Panc1 (cell line): ENCODE measurements at places on chromosomes 12 and 14.

- no peak for DNase-seq
Measured at GRCh38 chr12:78189656-78190055, 359.0 kb downstream of the NAV3 start.

DNA sequence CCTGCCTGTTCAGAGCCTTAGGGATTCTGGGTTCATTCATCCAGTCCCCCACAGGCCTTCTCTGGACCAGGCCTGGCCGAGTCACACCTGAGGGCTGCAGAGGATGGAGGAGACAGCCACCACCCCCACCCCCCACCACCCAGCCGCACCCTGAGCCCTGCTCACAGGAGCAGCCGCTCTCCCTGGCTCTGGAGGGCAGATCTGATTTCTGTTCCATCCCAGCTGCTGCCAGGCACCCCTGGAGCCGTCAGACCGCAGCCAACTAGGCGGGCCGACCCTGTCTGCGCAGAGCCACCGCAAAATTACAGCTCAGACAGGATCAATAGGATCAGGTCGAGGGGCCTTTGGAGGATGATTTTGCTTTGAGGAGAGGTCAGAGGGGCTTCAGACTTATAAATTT is 154.6 kb upstream of the MYL2 start:
- no peak for DNase-seq

DNA sequence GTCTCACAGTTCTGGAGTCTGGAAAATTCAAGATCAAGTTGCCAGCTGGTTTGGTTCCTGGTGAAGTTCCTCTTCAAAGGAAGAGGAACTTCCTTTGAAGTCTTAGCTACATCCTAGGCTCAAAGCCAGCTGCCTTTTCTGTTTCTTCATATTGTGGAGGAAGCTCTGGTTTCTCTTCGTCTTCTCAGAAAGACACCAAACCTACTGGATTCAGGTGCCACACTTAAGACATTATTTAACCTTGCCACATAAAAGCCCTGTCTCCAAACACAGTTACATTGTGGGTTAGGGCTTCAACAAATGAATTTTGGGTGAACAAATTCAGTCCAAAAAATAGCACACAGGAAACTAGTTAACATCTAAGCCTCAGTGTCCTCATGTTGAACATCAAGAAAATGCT is 1019.8 kb downstream of the GALC start:
- no peak for DNase-seq

- DNase-seq, result no peak
Measured at GRCh38 chr12:115461401-115461800, 777.4 kb upstream of the TBX3 start.

GRCh38 chr14:104367866-104368750 is 211.5 kb upstream of the C14orf180 start:
- DNase-seq, result no peak

DNA sequence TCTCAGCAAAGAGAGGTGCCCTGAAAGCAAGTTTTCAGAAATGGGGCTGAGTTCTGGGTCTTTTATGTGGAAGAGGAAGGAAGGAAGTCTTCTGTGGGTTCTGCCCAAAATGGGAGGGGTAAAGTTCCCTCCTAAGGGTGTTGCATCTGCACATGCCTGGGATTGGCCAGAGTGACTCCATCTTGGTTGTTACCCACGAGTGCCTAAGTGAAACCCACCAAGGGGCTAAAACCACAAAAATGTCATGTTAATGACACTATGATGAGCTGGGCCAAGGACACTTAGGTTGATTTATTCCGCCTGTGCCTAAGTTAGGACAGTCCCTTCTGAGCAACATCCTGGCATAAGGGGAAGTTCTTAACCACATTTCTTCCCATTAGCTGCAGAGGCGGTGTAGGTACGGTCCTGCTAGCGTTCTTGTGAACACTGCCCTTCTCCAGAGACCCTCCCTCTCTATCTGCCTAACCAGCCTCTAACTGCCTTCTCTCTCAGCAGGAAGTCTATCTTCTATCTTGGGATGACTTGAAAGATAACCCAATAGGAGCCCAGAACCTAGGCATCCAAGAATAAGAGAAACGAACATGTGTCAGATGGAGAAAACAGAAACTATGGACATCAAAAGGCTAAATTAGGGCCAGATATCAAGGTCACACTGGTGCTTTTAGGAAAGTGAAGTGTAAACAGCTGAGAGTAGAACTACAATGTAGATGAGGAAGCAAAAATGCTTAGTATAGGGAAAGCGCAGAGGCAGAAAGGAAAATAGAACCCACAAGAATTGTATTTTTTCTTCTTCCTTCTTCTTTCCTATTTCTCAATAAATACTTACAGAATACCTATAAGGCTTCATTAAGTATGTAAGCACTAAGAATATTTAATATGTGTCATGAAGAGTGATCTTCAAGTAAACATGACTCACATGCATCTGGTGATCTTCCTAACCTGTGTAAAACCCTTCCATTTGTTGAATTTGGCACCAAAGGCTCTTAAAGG is 104.2 kb upstream of the AMN1 start:
- no peak for DNase-seq

- no peak for DNase-seq
Measured at GRCh38 chr12:93415723-93416464, 25.9 kb downstream of the UBE2N start.

DNA sequence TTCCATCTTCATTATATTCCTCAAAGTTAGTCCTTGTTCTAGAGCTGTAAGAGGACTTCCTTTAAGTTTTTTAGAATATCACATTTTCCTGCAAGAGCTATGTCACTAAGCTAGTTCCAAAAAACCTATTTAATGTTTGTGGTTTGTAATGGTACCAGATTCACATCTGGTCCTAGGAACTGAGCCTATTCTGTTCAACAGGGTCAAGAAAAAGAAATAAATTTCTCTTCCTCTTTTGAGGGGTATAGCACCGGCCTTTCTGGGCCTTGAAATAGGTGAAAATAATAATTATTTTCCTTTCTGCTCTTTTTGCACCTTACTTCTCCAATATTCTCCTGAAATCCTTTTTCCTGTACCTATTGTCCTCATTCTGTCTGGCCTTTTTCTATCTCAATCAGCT is 3.6 kb upstream of the STXBP6 start:
- DNase-seq, result no peak

DNA sequence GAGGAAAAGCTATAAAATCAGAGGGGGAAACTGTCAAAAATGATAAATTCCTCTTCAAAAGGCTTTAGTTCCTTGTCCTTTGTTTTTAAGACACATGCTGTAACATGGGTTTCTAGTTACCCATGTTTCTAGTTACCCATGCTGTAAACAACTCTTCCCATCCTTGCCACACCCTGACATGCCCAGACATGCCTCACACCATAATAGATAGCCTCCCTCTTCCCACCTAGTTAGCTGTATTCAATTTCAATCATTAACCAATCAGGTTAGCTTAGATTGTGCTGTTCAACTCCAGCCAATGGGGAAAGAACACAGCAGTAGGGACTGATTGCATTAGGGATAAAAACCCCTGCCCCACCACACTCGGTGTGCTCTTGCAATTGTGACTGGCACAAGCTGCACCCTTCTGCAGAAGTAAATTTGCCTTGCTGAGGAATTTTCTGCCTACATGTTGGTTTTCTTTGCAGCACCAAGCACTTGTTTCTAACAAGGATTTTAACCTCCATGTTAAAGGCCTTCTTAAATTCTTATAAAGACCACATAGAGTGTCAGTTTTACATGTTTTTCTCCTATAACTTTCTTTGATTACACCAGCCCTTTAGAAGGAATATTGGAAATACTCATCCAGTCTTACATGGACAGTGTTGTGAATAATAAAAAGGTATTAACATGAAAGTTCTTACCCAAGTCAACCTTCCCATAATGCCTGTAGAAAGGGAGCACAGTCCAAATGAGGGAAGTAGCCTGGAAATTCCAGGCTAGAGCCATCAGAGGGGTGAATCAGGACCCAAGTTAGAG is 32.5 kb upstream of the LALBA start:
- no peak for DNase-seq

DNA sequence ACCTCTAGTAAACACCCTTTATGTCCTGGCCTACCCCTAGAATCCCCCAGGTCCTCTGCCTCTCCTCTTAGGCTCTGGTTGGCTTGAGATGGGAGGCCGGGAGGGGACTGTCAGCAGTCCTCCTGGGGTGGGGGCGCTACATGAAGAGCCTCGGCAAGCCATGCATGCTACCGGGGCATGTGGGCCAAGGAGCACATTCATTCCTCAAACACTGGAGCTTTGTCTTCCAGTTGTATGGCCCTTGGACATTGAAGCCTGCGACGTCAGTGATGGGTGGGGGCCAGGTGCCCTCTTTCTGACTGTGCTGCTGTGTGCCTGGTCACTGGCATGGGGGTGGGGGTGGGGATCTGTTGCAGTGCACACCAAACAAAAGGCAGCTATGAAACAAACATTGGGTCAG is 15.8 kb upstream of the CELA1 start:
- no peak for DNase-seq

GRCh38 chr12:104329707-104330532 is 26.4 kb downstream of the EID3 start:
- DNase-seq, result no peak

DNA sequence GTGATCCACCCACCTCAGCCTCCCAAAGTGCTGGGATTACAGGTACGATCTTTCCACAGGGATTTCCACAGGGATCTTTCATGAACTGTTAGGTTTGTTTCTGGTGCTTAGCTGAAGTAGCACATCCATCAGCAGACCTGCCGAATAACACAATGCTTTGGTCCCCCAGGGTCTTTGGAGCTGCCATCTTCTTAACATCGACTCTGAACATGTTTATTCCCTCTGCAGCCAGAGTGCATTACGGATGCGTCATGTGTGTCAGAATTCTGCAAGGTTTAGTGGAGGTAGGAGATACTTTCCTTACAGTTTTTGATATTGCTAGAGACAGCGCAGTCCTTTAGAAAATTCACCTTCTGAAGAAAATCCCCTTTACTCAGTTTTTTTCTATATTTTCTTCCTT is 36.3 kb downstream of the SLC17A8 start:
- no peak for DNase-seq

DNA sequence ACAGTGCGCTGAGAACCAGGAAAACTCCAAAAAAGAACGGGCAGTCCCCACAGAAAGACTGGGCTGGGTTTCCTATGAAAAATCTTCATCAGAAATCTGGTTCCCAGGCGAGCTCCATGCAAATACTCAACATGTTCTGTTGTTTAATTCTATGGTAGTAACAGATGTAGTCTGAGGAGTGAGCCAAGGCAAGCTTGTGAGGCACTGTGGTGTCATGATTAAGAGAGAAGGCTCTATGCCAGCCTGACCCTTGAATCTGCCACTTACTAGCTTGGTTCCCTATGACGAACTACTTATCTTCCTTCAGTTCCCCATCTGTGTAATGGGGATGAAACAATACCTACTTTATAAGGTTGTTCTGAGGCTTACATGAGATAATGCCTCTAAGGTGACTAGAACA is 10.7 kb downstream of the POMT2 start:
- no peak for DNase-seq

- no peak for DNase-seq
Measured at GRCh38 chr12:32809196-32809595, 53.5 kb upstream of the YARS2 start.

DNA sequence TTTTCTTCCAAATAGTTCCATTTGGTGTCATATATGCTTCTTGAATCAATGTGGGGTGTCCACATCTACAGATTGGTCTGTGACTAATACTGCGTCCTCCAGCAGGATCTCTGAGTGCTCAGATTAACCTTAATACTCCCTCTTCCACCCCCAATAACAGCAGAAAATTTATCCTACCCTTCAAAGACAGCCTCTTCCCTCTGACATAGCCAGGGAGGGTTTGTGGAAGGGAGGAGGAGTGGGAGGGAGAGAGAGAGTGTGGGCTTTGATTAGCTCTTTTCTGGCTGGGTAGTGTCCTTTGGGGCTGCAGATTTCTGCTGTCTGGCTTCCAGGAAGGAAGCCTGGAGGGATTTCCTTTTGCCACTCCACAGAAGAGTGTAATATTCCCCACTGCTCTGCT is 220.7 kb downstream of the TTC6 start:
- no peak for DNase-seq

DNA sequence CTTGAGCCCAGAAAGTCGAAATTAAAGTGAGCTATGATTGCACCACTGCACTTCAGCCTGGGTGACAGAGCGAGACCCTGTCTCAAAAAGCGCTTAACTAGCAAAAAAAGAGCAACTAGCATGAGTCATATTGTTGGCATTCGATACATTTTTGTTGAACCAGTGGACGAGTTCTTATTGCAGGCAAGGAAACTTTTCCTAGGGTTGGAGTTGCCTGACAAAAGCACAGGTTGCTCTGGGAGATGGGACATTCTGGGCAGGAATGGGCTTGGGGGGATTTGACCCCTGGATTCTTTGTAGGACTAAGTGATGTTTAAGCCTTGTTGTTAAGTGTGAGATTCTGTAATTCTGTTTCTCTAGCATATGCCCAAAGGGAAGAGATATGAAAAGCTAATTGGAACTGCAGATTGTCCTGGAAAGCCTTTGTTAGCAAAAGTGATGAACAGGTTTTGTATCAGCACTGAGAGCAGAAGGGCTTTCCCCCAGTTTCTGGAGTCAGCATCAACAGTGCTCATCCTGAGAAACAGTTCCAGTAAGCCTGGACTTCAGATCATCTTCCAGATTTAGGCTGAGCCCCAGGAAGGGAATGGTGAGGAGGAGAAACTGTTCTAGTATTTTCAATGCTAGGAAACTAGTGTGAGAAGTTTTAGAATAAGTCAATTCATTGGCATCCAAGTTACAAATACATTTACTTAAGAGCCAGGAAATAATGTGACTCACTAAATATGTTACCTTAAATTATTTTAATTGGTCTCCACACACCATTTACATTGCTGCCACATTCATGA is 123.1 kb downstream of the SRGAP1 start:
- DNase-seq, result no peak

DNA sequence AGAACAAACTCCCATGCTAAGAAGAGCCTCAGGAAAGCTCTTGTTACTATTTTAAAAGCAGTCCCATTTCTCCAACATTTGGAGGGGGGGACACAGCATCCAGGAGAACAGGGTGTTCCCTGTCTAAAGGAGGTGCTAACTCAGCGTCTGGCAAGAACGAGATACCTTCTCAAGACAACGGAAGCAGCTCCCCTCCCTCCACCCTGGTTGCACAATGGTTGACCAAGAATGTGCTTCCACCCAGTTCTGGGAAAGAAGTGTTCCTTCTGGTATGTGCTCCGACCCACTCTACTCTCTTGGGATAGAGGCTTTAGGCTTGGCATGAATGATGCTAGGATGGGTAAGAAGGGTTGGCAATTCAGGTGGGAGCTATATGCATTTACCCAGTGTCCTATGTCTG is 1.5 kb upstream of the KRT6A start:
- no peak for DNase-seq

DNA sequence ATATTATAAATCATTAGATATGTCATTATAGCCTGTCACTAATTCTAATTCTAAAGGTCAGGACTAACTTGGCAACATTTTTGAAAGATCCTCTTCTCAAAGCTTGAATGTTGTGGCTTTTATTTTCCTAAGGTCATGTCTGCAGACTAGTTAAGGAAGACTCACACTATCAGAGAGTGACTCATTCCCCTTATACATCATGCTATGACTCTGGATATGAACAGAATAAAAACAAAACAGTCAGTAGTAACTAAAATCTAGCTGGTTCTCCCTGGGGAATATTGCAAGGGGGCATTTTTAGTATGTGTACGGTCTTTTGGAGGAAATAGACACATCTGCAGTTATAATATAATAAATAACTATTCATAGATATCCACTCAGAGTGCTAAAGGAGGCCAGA is 170.6 kb downstream of the SLC2A13 start:
- no peak for DNase-seq
